ENCODE measurements at places on chromosomes 5 and 9.

- no peak for DNase-seq
- H3K4me1 ChIP-seq = no peaks in the 10 kb centered on the region
- H3K36me3 ChIP-seq = no peaks in the 10 kb centered on the region
- no peak overlapping the region for H3K27ac ChIP-seq
Measured at GRCh38 chr5:143453720-143454119, 50.2 kb upstream of the NR3C1 start.

- H3K27me3 ChIP-seq = no peaks in the 10 kb centered on the region
- no peak for DNase-seq
- no peak overlapping the region for H3K27ac ChIP-seq
- H3K36me3 ChIP-seq = no peaks in the 10 kb centered on the region
Measured at GRCh38 chr9:132730054-132731033, 60.1 kb downstream of the GTF3C4 start.

DNA sequence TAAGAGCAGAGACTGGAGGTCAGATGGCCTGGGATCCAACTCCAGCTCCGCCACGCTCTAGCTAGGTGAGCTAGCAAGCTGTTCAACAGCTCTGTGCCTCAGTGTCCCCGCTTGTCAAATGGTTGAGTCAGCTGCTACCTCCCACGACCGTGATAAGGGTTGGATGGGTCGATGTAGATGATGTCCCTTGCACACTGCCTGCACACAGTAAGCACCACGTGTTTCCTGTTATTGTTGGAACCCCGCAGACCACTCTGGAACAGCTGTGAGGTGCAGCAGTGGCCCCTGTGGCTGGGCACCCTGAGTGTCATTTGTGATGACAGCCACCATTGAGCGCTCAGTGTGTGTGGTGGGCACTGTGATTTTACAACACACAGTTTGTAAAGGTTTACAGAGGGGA lies 54.0 kb upstream of the CTSL start:
- peaks cover 17% of the 10 kb centered on the region for H3K36me3 ChIP-seq
- DNase-seq = no peak
- H3K27ac ChIP-seq = no peak overlapping the region
- H3K27me3 ChIP-seq = no peaks in the 10 kb centered on the region

DNA sequence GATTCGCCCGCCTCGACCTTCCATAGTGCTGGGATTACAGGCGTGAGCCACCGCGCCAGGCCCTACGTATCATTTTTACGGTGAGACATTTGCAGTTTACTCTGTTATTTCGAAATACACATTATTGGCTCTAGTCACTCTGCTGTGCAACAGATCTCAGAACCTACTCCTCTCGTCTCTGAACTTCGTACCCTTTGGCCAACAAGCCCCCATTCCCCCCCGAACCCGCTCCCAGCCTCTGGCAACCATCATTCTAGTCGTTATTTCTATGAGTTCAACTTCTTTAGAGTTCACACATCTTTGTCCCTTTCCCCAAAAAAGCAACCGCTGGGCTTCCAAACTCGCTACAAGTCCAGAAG lies 735 bp downstream of the PTGR1 start:
- no peaks in the 10 kb centered on the region for H3K27me3 ChIP-seq
- H3K4me1 ChIP-seq = peaks cover 2% of the 10 kb centered on the region
- peak overlapping the region; percentile 74 for H3K4me3 ChIP-seq
- DNase-seq = peak; percentile 54

DNA sequence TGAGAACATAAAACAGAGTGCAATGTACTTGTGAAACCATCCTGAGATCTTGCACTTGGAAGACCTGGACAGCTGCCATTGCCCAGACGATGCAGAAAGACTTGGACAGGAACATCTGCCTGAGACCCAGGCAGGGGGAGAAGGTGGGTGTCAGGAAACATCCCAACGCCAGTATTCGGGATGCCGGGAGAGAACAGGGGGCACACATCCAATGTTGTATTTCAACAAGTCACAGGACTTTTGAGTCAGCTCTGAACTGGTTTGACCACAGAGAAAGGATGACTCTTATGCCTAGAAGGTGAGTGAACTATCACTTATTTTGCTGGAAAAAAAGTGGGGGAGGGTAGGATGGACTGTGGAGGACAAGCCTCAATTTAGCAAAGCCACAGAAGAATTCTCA lies 124.6 kb downstream of the ROR2 start:
- no peaks in the 10 kb centered on the region for H3K4me1 ChIP-seq
- peak overlapping the region; percentile 49 for H3K27ac ChIP-seq
- H3K36me3 ChIP-seq = no peaks in the 10 kb centered on the region
- no peaks in the 10 kb centered on the region for H3K27me3 ChIP-seq
- no peak overlapping the region for H3K4me3 ChIP-seq
- DNase-seq = no peak

DNA sequence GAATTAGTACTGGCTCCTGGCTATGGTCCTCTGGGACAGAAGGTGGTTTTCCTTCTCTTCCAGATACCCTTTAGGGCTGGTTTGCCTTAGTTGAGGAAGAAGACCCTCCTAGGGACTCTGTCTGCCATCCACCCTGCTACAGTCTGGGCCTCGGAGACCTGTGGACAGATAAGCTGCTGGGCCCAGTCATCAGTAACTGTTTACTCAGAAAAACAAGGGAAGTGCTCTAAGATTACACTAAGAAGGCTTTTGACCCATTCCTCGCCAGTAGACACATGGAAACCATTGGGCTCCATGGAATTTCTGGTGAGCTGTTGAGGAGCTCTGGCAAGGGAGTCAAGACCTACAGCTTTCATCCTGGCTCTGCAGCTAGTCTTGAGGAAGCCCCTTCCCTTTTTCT lies 31.2 kb downstream of the LARP1 start:
- no peak overlapping the region for H3K4me3 ChIP-seq
- DNase-seq = no peak

GRCh38 chr5:6399980-6400910 lies 21.9 kb upstream of the MED10 start:
- no peak overlapping the region for H3K27ac ChIP-seq
- no peak overlapping the region for H3K4me3 ChIP-seq
- DNase-seq = no peak

DNA sequence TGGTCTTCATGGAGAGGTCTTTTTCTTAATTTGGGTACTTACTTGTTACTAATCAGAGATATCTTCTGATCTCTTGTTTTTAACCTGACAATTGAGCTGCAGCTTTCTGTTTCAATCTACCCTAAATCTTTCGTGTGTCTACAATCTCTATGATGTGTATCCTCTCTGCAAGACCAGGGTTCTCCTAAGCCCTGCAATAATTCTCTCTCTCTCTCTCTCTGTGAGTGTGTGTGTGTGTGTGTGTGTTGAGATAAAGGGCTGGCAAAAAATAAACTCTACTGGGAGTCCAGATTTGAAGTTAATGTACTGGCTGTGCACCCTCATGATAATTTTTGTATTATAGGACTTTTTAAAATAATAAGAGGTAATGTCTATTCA lies 57.8 kb upstream of the FBXL7 start:
- H3K4me1 ChIP-seq = no peaks in the 10 kb centered on the region
- H3K36me3 ChIP-seq = no peaks in the 10 kb centered on the region
- no peaks in the 10 kb centered on the region for H3K27me3 ChIP-seq
- no peak overlapping the region for H3K4me3 ChIP-seq

DNA sequence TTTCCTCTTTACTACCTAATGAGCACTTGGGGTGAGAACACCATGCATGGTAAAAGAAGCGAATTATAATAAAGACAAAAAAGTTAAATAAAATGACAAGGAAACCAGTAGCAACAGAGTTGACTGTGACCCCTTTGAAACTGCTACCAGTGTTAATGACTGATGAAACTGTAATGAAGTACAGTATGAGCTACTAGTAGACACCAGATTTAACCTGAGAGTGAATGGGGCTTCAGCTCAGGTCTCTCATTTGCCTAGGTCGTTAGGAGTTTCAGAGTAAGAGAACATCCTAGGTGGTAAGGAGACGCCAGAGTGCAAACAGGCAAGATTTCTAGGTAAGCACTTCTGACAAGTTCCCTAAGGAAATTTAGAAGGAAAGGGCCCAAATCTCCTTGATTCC lies 346.4 kb downstream of the BNC2 start:
- no peak overlapping the region for H3K27ac ChIP-seq
- no peaks in the 10 kb centered on the region for H3K4me1 ChIP-seq
- H3K27me3 ChIP-seq = no peaks in the 10 kb centered on the region

DNA sequence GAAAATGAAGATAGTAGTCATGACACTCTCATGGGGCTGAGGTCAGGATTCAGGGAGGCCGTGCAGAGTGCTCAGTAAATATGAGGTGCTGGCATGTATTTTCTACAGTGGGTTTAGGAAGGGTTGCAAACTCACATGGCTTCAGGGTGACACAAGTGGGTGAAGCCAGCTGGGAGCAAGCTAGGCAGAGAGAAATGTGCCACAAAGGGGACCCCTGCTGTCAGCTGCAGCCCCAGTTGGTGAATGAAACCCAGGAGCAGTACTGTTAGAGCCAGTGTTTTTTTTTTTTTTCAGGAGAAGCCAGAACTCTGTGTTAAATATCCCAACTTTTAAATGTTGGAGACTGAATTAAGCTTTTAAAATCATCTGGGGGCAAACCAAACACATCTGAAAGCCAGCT lies 75.3 kb downstream of the INSYN2B start:
- no peaks in the 10 kb centered on the region for H3K36me3 ChIP-seq
- no peak overlapping the region for H3K27ac ChIP-seq
- H3K4me1 ChIP-seq = no peaks in the 10 kb centered on the region
- DNase-seq = no peak

- no peak for DNase-seq
- H3K27me3 ChIP-seq = no peaks in the 10 kb centered on the region
- no peak overlapping the region for H3K27ac ChIP-seq
- H3K4me3 ChIP-seq = no peak overlapping the region
- H3K36me3 ChIP-seq = no peaks in the 10 kb centered on the region
Measured at GRCh38 chr5:133083901-133084300, 32.1 kb downstream of the HSPA4 start.

DNA sequence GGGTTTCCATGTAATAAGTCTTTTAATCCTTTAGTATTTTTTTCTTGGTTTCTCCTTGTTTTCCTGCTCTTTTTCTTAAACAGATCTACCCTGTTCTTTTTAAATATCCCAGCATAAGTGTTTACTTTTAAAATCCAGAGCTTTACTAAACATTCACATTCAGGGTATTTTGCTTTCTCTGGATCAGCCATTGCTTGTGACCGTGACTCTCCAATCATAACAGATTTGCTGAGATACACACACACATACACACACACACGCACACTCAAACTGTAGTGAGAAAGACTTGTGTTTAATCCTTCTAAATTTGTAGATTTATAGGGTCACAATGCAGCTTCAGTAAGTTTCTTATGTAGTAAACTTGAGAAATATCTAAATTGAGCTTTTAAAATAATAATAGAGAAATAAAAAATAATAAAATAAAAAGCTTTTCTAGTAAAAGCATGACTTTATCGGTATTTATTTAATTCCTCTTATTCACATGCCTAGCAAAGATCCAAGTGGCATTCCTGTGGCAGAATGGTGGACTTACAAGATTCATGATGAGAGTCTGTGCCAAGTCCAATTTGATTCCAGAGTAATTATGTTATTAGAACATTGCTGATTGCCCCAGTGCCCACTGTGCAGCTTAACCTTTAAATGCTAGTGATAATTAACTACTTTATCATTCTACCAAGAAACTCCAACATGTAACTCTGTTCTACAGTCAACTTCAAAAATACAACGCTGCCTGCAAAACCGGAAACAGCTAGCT lies 129.0 kb downstream of the TLE4 start:
- H3K27ac ChIP-seq = no peak overlapping the region
- no peak for DNase-seq
- H3K4me3 ChIP-seq = no peak overlapping the region
- peaks cover 7% of the 10 kb centered on the region for H3K4me1 ChIP-seq

GRCh38 chr5:134084022-134084565 lies 30.4 kb upstream of the TCF7 start:
- H3K27ac ChIP-seq = no peak overlapping the region
- no peak for DNase-seq
- H3K36me3 ChIP-seq = no peaks in the 10 kb centered on the region
- no peak overlapping the region for H3K4me3 ChIP-seq
- no peaks in the 10 kb centered on the region for H3K27me3 ChIP-seq
- H3K4me1 ChIP-seq = no peaks in the 10 kb centered on the region

DNA sequence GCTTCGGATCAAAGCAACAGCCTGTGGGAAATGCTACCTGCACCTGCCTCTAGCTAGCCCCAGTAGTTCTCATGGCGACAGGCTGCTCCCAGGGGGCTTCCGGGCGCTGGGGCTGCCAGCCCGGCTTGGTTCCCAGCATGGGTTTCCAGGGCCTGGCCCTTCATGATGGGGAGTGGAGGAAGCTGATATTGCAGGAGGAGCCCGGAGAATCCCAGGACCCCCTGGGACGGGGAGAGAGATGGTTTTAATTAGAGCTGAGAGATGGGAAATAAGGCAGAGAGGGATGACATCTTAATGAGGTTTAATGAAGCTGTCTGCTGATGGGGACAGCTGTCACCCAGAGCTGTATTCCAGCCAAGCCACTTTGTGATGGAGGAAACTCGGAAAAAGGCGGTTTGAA lies 78.6 kb downstream of the CFAP77 start:
- H3K4me1 ChIP-seq = no peaks in the 10 kb centered on the region
- H3K36me3 ChIP-seq = no peaks in the 10 kb centered on the region
- no peaks in the 10 kb centered on the region for H3K27me3 ChIP-seq
- no peak overlapping the region for H3K27ac ChIP-seq

GRCh38 chr9:125591888-125592287 lies 115.1 kb downstream of the MAPKAP1 start:
- no peak overlapping the region for H3K27ac ChIP-seq
- no peak overlapping the region for H3K4me3 ChIP-seq
- H3K4me1 ChIP-seq = no peaks in the 10 kb centered on the region
- DNase-seq = no peak

DNA sequence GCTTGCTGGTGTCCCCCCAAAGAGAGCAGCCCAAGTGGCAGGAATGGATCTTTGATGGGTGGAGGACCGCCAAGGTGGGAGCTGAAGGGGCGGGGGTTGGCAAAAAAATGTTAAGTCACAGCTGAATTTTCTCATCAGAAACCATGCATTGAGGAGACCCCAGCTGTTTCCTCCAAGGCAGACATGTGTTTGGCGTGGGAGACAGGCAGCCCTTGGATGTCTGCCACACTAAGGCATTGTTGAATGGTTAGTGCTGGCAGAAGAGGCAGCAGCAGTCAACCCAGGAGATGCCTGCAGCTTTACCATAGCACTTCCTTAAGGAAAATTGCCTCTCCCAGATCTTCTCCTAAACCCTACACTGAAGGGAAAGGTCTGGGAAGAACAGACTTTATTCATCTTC lies 394.9 kb upstream of the CD180 start:
- no peaks in the 10 kb centered on the region for H3K27me3 ChIP-seq
- no peak for DNase-seq
- no peaks in the 10 kb centered on the region for H3K36me3 ChIP-seq
- no peak overlapping the region for H3K27ac ChIP-seq

GRCh38 chr5:143435210-143435657 lies 31.7 kb upstream of the NR3C1 start:
- no peak for DNase-seq
- no peaks in the 10 kb centered on the region for H3K27me3 ChIP-seq
- peak overlapping the region; percentile 27 for H3K4me3 ChIP-seq
- H3K4me1 ChIP-seq = no peaks in the 10 kb centered on the region
- no peaks in the 10 kb centered on the region for H3K36me3 ChIP-seq
- peak overlapping the region; percentile 6 for H3K27ac ChIP-seq

DNA sequence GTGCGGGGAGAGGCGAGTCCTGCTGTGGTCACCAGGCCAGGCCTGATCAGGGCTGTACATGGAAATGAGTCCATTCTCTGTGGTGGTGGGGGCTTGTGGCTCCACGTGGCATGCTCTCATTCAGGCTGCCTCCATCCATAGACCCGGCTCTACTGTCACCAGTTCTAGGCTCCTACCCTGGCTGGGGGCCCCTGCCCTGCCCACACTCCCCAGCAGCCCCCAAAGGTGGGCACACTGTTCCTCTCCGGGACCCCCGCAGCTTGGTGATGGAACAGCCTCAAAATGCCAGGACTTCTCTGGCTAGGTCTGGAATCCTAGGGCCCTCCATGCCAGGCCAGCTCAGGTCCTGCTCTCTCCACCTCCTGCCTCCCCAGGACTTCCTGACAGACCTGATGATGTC lies 111.7 kb downstream of the DAB2IP start:
- no peak for DNase-seq
- no peaks in the 10 kb centered on the region for H3K4me1 ChIP-seq
- H3K4me3 ChIP-seq = no peak overlapping the region
- H3K27ac ChIP-seq = no peak overlapping the region
- no peaks in the 10 kb centered on the region for H3K27me3 ChIP-seq
